ENCODE measurements at places on chromosomes 3 and 15.
A peak's percentile ranks its signal among the peaks of the same experiment; 100 is the strongest.

DNA sequence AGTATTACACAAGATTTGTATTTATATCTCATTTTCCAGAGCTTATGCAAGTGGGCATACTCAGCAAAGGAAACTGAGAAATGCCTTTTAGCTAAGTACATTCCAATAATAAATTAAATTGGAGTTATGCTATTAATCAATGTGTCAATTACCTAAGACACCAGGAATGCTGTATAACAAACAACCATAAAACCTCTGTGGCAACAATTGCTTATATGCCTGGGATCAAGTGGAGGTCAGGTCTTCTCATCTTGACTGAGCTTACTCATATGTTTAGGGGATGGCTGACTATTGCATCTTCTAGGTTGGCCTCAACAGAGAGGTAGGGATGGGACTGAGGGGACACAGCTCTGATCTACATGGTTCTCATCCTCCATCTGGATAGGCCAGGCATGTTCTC, 30.7 kb downstream of the CD200R1L start:
- no peak for DNase-seq

- DNase-seq = no peak
These were observed 51.5 kb upstream of the COL6A6 start for GRCh38 chr3:130465521-130465920.

GRCh38 chr3:189070965-189071364, 100.8 kb upstream of the TPRG1 start:
- DNase-seq = no peak

DNA sequence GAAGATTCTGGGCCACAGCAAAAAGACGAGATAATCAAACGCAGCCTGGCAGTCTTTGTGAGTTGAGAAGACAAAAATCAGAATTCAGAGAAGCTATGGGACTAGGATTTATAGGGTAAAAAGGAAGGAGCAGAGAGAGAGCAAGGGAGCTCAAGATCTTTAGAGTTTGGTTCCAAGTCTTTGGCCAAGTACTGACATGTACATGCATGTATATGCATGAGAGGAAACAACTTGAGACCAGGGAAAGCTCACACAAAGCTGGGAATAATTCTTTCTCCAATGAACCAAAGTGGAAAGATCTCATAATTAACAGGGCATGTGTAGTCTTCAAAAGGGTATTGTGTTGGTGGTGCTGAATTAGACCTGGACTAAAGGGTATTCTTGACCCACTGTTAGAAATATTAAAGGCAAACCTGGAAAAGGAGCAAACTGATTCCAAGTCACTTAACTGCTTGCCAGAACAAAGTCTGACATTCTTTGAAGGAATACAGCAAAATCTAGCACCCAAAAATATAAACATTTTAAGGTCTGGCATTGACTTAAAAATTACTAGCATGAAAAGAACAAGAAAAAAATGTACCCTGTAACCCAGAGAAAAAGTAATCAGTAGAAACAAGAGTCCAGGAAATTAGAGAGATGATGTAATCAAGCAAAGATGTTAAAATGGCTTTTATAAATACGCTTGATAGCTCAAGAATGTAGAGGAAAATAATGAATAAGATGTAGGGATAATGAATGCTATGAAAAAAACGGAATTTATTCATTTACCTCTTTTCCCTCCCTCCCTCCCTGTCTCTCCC, 226.0 kb upstream of the CGNL1 start:
- no peak for DNase-seq

GRCh38 chr3:183641882-183642281, 6.5 kb downstream of the KLHL24 start:
- no peak for DNase-seq

- no peak for DNase-seq
These were observed at the start of gene LTK for GRCh38 chr15:41513506-41514227. TSS of gene LTK (minus strand) at chr15:41513827. CDS start at chr15:41513709, 118 bp downstream.

DNA sequence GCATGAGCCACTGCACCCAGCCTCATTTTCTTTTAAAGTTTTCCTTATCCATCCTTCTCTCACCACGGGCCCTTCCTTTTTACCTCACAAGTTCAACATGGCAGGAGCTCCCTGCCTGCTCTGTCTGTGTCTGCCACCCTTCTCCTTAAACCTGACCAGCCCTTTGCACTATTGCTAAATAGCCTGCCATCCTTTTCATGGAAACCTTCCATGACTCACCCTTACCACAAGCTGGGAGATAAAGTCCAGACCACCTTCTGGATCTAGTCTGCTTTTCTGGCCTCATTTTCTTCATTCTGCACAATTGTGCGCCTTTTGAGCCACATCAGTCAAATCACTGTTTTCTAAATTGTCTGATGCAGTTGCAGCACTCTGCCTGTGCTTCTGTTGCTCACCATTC, 8.9 kb downstream of the PARP14 start:
- DNase-seq = no peak

GRCh38 chr3:184227481-184227935, 1.9 kb upstream of the VWA5B2 start:
- peak; percentile 79 for DNase-seq

DNA sequence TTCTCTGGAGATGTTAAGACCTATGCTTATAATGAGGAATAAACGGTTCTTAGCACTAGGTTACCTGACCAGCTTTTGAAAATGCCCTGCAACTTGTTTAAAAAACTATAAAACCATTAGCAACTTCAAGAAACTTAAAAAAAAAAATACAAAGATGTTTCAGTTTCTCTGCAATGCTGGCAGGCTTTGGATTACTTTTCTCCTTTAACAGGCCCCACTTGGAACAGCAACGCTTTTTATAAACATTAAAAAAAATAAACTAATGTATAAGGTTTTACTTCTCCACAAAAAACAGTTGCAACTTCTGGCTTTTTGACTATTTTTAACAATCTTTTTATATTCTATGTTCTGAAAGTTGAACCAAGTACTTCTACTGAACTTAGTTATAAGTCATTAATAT, 1006.7 kb downstream of the ROBO1 start:
- no peak for DNase-seq

DNA sequence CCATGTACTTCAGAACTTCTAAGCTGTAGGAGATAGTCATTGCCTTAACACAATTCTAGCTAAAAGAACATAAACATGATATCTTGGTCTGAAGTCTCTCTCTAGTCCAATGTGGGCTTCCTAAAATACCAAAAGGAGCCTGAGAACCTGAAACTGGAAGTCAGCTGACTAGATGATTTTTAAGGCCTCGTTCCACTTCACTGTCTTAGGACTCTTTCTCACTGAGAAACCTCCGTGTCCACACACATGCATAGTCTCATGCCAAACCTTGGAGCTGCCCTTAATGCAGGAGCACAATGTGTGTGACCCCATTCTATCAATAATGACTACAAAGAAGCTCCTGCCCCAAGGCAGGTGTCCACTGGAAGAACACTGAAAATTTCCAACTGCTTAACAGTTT, 87.7 kb downstream of the ETFA start:
- peak; percentile 56 for DNase-seq

GRCh38 chr3:168124291-168124690, 28.6 kb upstream of the GOLIM4 start:
- DNase-seq = no peak

DNA sequence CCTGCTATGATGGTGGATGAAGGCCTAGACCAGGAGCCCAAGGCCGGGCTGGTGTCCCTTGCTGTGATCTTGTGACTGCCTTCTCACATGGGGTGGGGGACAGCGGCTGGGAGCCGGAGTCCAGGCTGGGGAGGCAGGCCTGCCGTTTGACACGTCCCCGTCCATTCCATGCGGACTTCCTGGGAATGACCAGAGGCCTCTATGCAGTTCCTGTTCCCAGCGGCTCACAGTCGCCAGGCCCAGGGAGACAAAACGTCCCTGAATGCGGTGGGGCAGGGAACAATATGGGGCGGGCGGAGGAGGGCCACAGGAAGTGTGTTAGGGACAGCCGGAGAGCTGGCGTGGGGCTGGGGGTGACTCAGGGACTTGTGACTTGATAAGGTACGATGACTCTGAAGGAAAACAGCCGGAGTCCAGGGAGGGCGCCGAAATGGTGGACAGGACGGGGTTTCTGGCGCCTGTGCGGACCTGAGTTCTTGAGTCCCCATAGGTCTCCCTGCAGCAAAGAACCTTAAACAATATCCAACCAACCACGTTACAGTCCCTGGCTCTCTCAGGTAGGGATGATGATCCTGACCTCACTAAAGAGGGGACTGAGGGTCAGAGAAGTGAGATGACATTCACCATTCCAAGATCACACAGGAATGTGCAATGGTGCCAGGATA, 40.5 kb upstream of the SMAD6 start:
- DNase-seq = no peak

- DNase-seq = no peak
These were observed 33.7 kb upstream of the LIPC start for GRCh38 chr15:58398071-58398470.

- no peak for DNase-seq
These were observed 24.1 kb downstream of the POMGNT2 start for GRCh38 chr3:43081796-43082195.

DNA sequence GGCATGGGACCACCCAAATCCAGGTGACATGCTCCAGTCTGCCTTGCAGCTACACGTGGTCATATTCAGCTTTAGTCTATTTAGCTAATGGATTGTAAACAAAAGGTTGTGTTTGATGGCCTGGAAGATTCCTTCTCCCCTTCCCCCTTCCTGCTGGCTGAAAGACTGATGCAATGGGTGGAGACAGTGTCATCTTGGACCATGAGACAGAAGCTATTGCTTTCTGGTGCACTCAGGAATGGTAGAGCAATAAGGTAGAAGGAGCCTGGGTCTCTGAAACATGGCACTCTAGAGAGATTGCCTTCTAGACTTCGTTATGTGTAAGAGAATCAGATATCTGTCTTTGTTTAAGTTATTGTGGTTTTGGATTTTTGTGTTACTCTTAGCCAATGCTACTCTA, 25.7 kb upstream of the PTX3 start:
- DNase-seq = no peak

DNA sequence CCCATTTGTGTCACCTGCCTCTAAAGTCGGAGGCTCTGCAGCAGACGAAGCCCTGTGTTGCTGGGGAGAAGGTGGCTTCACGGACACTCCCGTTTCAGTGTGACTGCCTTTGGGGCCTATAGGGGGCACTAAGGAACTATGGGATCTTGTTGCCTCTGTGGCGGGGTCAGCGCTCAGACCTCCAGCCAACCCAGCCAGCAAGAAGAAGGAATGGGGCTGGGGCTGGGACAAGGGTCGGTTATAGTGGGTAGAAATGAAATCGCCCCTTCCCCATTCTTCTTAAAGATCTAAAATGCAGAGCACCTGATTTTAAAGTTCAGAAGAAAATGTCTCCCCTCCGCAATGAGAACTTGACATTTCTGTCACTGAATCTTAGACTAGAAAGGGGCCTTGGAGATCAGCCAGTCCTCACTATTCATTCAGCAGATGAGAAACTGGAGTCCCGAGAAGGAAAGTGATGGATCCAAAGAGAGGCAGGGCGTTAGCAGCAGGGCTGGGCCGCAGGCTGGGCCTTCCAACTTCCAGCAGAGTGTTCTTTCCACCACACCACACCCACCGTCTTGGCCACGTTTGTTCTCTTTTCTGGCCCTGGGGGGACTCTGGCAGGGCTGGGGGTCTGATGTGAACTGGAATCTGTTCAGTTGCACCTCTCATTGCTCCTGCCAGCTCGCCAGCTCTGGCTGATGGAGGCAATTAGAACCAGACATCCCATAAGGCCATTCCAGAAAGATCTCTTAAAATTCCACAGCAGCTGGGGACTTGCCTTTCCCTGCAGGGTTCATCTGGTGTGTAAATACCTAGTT, 195.4 kb downstream of the OPA1 start:
- peak; percentile 87 for DNase-seq

- no peak for DNase-seq
These were observed 26.3 kb downstream of the TLNRD1 start for GRCh38 chr15:81026836-81027599.

DNA sequence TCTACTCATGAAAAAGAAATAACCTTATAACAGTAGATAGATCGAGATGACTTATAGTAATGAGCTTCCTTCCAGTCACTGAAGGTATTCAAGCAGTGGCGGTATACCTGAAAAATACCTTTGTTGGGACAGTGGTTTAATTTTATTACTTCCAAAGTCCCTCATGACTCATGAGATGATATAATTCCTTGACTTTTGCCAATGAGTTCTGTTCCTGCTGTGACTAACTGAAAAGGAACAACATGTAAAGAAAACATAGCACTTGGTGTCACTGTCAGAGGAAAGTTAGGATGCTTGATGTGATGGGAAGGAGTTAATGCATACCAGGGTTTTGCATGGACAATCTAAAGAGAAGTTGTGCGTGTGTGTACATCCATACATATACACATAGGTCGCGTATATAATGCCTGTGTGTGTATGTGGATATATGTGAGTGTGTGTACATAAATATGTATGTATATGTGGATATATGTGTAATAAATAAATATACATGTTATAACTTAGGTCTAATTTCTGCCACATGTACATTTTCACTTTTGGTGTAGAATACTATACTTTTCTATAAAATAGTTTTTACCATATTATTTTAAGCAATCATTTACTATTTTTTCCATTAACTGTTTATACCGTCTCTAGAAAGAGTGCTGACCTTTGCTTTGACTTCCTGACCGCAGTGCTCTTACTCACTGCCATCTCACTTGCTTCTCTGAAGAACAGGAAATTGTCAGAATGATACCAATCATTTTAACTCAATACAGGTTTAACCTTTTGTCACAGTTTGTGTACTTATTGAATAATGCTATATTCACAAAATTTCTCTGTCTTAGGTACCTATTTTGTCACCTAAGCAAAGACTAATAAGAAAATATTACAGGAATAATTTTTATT, 12.6 kb upstream of the PAK2 start:
- DNase-seq = peak; percentile 22

- no peak for DNase-seq
These were observed 8.4 kb downstream of the CHSY1 start for GRCh38 chr15:101243420-101243819.

DNA sequence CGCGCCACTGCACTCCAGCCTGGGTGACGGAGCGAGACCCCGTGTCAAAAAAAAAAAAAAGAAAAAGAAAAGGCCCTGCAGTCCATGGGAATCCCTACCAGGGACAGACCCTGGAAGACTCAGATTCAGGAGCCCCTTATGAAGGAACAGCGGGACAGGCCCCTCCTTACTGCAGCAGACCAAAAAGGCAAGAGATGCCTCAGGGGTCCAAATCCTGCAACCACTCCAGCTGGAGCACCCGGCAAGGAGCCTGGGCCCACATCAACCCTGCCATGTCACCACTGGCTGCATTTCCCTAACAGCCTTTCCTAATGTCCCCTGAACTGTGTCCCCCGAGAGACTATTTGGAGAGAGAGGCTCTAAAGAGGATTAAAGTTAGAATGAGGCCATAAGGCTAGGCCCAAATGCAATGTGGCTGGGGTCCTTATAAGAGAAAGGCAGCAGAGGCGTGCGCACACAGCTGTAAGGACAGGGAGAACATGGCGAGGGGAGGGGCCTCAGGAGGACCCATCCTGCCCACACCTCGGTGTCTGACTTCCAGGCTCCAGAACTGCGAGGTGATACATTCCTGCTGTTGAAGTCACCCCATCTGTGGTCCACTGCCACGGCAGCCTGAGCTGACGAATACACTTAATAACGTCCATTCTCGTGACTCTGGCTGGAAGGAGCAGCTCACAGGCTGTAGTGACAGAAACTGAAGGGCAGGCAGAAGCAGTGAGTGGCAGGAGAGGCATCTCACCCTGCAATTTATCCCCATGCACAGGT, 78.1 kb downstream of the ATP10A start:
- no peak for DNase-seq

Measured in GM10248 (cell line).